ENCODE measurements at places on chromosomes 5 and 9.

DNA sequence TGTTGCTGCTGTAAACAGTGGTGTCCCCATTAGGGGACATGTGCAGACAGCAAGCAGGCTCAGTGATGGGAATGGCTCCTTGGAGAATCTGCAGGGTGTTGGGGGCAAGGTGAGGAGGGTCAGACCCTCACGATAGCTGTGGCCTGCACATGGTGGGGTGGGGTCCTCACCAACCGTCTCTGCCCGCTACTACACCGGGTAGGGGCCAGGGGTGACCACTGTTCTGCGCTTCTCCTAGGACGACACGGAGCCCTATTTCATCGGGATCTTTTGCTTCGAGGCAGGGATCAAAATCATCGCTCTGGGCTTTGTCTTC lies 4.9 kb downstream of the CACNA1B start:
- no peak for DNase-seq

- DNase-seq: no peak
These were observed 212.4 kb upstream of the MEF2C start for GRCh38 chr5:89095341-89095740.

DNA sequence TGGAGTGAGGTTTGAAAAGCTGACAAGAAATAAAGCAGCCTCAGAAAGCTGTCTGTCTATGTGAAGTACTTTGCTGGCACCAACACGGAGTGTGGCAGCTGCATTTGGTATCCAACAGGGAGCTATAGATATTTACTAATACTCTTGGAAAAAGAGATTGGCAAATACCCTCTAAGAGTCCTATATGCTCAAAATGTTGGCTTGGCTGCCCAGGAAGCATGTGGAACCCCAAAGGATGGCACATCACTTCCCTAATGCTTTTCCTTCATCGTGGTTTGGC lies 398.3 kb downstream of the TLE4 start:
- no peak for DNase-seq

- DNase-seq: no peak
These were observed 82.4 kb upstream of the ADAMTS2 start for GRCh38 chr5:179427676-179428056.

GRCh38 chr9:128150594-128151308 lies 1.5 kb downstream of the LCN2 start:
- no peak for DNase-seq

DNA sequence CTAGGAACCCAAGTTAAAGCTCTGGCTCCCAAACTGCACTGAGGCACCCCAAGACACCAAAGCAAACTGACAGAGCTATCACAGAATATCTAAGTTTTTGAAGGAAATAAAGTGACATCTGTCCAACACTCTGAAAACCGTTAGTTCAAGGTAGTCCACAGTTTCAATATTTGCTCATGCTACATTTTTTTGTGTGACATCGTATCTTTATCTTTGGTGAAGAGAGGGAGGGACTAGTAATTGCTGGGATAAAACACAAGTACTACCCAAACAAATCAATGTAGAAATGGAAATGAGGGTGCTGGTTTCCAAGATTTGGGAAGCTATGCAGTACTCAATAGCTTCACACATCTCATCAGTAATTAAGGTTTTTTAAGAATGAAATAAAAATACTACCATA lies 20.6 kb downstream of the LIFR start:
- DNase-seq: no peak

GRCh38 chr5:159206818-159207217 lies 2.5 kb downstream of the RNF145 start:
- DNase-seq: no peak

DNA sequence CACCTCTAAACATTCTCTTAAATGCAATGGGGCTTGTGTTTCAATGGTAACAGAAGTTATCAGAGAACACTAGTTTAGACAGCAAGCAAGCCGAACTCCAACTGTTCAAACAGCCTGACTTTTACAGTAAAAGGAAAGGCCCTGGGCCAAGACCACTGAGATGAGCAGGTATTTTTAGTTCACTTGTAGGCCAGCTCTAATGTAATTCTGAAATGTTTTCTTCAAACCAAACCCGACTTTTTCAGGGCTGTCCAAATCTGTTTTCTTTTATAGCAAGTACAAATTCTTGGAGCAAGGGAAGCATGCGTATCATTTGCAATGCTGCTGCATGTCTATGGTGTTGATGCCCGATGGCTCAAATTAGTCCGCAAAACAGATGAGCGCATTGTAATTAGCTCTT lies 192.9 kb downstream of the SLF1 start:
- no peak for DNase-seq

DNA sequence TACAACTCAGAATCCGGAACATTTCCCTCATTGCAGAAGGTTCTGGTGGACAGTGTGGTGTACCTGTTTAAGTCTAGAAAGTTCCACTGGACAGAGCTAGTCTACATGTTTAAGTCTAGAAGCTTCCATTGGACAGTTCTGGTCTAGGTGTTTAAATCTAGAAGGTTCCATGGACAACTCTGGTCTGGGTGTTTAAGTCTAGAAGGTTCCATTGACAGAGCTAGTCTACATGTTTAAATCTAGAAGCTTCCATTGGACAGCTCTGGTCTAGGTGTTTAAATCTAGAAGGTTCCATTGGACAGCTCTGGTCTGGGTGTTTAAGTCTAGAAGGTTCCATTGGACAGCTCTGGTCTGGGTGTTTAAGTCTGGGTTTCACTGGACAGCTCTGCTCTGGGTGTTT lies 25.0 kb downstream of the CCDC187 start:
- DNase-seq: no peak

DNA sequence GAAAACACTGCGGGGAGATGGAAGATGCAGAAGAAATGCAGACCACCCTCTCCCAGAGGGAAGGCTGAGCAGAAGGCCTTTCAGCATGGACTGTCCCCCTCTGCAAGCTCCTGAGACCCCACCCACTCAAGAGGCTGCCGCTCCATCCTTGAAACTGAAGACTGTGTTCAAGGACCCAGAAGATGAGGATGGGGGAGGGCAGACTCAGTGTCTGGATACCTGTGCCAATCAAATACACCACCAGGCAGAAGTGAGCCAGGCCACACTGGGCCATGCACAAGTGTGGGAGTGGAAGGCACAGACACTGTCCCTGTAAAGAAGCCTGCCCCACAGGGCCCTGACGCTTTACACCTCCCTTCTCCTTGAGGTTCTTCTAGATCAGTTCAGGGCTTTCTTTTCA lies 40.0 kb upstream of the IPPK start:
- DNase-seq: no peak

DNA sequence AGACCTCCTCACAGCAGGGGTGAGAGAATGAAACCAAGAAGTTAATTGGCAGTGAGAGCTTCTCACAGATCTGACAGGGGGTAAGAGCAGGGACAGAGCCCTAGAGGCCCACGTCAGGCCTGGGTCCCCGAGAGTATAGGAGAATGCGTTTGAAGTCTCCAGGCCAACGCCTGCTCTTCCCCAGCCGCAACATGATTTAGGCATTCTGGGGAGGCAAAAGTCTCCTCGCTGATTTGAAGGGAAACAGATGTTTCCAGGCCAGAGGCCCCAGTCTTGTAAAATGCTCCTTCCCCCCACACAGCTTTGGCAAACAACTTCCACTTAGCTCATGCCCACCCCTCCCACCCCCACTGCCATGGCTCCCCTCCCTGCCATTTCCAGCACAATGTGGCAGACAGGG lies 239.2 kb upstream of the TRIM32 start:
- no peak for DNase-seq

DNA sequence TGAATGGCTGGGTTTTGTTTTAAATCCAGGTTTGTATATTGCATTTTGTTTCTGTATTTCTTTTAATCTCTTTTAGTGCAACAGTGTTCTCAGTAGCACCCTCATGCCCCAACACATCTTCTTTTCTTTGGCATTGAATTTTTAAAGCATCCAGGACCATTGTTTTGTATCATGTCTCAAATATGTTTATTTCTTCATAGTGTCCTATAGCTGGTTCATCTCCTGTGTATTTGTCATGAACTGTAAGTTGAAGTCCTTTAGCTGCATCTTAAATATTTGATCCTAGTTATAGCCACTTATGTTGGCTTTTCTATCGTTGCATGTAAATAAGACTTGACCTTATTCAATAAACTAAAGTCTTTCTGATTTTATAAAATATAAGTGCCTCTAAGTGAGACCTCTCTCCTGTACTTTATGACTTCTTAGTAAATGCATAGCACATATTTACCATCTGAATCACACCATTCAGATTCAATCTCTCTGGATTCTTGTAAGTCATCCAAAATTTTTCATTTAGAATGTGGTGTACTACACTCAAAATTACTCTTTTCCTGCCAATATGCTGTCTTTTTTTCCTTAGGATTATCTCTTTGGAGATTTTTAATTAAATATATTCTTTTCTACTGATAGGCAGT lies 21.0 kb upstream of the ERCC6L2 start:
- no peak for DNase-seq

GRCh38 chr9:91026266-91026665 lies 224.6 kb downstream of the SYK start:
- no peak for DNase-seq

DNA sequence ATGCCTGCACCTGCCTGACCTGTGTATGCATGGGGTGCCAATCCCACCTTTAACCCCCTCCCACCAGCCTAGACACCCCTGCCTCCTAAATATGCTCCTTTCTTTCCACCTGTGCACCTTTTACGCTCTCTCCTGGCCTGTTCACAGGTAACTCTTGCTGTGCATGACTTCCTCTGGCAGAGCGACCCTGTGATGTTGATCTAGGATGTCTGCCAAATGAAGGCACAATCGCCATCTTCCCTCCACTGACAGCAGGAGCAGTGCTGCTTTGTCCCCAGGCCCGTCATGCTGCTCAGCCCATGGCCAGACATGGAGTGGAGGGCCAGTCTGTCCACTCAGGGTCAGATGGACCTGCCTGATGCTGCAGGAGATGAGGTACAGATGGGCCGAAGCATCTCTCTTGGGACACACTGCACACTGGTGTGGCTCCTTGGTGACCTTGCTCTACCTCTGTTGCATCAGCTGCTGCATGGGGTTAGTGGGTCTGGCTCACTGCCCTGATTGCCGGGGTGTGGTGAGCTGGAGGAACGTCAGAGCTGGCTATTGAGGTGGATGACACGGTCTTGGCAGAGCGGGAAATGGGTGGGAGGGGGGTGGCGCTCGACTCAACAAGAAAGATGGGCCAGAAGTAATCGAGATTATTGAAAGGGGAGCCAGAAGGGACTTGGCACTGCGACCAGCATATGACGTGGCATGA lies 101.7 kb upstream of the PITX1 start:
- no peak for DNase-seq

DNA sequence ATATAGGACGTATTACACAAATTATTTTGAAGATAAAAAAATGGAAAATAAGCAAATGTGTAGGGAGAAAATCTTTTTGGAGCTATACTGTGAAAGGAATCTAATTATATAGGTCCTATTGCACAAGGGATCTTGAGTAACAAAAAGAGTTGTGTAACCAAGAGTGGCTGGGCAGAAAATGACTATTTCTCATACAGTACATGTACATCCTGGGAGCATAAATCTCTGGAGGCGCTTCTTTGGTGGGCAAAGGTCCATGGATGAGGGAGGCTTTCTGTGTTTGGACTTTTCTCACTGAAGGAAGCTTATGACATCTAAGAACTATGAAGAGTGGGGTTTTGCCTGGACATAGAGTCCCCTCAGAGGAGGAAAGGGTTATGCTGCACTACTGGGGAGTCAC lies 29.8 kb downstream of the ANKS6 start:
- DNase-seq: no peak

DNA sequence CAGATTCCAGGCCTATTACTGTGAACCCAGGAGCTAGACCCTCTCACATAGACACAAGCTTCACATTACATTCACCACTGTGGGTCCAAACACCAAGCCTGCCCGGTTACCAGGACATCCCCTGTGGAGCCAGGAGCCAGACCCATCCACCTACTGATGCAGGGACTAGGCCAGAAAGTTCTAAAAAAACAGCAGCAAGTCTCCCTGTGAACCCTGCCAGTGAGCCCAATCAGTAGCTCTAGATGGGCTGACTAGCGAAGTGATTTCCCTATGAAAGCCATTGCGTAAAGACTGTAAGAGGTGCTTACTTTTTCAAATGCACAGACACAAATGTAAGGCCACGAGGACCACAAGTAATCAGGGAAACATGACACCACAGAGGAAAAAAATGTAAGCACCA lies 352.3 kb downstream of the TMEM161B start:
- DNase-seq: no peak

GRCh38 chr5:56986626-56986947 lies 34.7 kb upstream of the MIER3 start:
- DNase-seq: no peak

GRCh38 chr9:126797903-126798302 lies 6.9 kb upstream of the ZBTB43 start:
- no peak for DNase-seq

- no peak for DNase-seq
These were observed 37.4 kb upstream of the FBXW11 start for GRCh38 chr5:172043865-172044264.

DNA sequence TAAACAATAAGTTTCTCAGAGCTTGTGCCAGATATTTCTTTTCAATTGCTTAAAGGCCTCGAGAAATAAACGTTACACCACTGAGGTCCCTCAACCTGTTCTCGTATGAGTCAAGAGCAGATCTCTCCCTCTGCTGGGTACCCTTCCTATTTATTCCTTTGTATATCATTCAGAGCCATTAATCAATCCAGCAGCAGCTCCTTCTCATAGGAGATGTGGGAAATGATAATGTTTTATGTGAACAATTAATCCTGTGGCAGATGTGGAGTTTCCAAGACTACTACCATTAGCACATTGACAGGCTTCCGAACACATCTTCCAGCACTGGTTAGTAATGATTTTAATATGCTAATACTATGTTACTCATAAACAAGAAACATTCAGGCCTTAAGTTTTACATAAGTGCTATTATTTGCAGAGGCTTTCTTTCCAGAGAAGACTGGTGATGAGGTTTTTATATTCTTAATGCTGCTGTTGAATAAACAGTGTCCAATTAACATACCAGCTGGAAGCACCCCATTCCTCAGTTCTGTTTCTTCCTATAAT lies 196.5 kb downstream of the ZNF608 start:
- DNase-seq: no peak

GRCh38 chr9:8718121-8718725 lies 918.6 kb upstream of the DMAC1 start:
- DNase-seq: no peak

DNA sequence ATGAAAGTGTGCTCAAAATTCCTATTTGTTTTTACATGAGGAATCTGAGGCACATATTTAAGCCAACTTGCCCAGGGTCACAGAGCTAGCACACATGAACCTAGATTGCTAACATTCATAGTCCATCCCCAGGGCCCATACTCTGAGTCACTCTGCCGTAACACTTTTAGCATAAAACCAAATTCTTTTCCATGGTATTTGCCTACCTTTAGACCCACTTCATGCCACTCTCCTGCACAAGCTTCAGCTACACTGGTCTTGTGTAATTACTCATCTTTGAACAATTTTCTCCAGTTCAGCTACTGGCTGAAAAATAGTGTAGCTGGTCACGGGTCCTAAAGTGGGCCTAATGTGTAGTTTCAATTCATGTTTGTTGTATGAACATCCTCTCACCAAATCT lies 200.7 kb downstream of the SLC12A2 start:
- no peak for DNase-seq

- DNase-seq: no peak
These were observed 14.7 kb upstream of the OMD start for GRCh38 chr9:92438900-92439526.

- no peak for DNase-seq
These were observed 175.3 kb downstream of the RFK start for GRCh38 chr9:76218886-76219445.

All from SK-N-MC (cell line).